Glomerular endothelial cell (primary cell): ENCODE measurements at places on chromosomes 12 and 14. TPM values are rescaled to one million over a fixed set of nuclear protein-coding genes. Genes with fewer than 3 reads are reported as not detected.

DNA sequence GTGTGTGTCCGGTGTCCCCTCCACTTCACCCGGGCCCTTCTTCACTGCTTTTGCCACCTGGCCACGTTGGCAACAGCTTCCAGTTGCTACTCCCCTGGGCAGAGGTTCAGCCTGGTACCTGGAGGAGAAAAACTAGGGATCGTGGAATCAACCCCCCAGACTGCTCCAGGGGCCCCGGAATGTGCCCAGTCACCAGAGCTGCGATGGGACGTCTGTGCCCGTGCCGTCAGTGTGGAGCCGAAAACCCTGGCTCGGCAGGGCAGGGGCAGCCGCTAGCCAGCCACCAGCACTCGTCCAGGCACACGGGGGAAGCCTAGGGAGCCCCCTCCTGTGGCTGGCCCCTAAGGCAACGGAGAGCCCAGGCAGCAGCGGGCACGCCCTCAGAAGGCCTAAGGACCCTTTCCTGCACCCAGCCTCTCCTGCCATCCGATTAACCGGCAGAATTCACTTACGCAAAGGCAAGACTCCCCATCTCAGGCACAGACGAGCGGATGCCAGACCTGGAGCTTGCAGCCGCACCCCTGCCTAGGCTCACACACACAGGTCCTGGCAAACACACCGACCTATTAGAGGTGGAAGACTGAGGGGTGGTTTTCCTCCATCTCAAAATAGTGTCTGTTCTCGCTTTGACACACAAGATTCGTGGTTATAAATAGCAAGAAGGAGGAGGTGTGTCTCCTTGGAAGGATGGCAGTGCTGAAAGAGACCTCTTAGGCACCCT lies 62.6 kb downstream of the FBXL14 start:
- no peak for DNase-seq

- DNase-seq: no peak
Measured at GRCh38 chr14:35332517-35333263, 40.5 kb downstream of the PSMA6 start.

DNA sequence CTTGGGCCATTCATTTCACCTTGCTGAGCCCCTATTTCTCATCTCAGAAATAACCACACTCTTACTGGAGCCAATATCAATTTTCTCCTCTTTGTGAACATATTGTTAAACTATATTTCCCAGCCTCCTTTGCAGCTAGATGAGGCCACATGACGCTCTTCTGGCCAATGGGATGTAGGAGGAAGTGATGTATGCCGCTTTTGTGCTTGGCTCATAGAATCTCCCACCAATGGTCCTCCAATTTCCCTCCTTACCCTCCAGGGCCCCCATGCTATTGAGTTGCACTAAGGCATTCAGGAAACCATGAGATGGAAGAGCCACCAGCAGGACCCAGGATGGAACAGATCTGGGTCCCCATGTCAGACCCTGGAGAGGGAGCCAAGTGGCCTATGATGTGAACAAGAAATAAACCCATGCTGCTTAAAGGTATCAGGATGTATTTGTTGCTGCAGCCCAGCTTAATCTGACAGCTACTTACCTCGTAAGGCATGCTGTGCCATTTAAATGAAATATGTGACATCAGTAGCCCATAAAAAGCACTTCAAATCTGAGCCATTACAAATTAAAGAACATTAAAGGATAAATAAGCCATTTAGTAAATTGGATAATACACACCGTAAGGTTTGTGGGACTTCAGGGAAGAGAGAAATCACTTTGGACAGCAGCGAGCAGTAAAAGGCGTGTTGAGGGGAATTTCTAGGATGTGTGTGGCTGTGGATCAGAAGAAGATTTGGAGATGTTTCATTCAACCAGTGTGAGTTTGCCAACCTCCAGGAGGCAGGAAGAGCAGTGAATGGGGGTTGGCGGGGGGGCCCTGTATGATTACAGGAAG lies 24.4 kb upstream of the BDKRB2 start:
- DNase-seq: no peak

DNA sequence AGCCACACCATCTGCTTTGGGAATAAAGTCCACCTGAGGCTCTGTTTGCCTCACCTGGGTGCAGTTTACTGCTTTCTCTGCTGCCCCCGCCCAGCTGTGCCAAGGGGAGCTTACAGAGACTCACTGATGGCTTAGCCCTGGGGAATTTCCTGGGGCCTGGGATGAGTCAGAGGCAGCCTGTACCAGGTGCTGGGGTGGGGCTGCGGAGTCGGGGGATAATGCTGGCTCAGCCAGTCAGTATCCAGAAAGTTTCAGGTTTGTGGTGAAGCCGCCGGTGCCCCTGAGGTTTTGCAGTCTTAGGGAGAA lies 22.3 kb downstream of the PLEKHG3 start:
- DNase-seq: no peak

- no peak for DNase-seq
Measured at GRCh38 chr14:30299915-30300314, 259.0 kb upstream of the G2E3 start.

GRCh38 chr12:31007153-31007495 lies 66.5 kb upstream of the DDX11 start:
- DNase-seq: no peak

- DNase-seq: no peak
Measured at GRCh38 chr12:95022477-95022876, 19.0 kb upstream of the NDUFA12 start.

Gene ERP27
- total RNA-seq: not detected in 2 replicates

Gene BMP4
- total RNA-seq: 27.3 and 50.6 TPM in 2 replicates

Gene IRF2BPL
- 23.7 and 34.2 TPM in 2 replicates for total RNA-seq
